ENCODE measurements at places on chromosomes 12 and 14.
A peak's percentile ranks its signal among the peaks of the same experiment; 100 is the strongest.

DNA sequence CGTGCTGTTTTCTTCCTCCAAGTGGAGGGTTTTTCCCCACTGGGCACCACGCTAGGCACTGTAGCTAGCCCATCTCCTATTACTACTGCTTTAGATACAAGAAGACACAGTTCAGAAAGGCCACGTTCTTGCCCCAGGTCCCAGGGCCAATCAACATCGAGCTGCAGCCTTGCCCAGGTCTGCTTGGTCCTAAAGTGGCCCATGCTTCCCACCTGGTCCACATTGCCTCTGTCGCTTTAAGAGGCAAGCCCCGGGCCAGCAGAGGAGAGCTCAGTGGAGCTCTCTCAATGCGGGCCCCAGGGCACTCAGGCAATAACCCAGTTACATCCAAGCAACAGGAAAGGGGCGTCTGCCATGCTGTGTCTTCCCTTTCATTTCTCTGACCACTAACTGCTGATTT, 148.1 kb downstream of the CALM1 start:
- no peak for DNase-seq

DNA sequence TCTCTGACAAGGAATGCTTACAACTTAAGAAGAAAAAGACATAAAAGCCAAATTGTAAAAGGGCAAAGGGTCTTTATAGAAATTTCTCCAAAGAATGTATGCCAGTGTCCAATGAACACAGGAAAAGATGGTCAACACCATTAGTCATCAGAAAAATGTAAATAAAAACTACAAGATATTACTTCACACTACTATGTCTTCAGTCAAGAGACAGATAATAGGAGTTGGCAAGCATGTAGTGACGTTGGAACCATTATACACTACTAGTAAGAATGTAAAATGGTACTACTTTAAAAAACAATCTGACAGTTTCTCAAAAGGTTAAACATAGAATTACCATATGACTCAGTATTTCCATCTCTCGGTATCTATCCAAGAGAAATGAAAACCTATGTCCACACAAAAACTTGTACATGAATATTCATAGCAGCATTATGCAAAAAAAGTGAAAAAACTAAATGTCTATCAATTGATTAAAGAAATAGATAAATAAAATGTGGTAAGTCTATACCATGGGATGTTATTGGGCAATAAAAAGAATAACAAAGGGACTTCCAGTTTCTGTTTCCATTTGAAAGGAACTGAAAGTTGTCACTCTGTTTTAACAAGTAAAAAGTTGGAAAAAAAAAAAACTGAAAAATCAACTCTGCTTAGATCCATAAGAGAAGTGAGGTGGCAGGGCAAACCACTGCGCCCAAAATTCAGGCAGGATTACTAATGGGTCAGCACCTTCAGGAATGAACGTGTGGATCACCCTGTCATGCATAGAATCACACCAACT, 69.8 kb downstream of the ALG10B start:
- no peak for DNase-seq

GRCh38 chr12:27988594-27989233, 16.2 kb upstream of the PTHLH start:
- DNase-seq, result no peak

- DNase-seq, result no peak
Measured at GRCh38 chr14:72745546-72745945, 148.4 kb downstream of the DPF3 start.

DNA sequence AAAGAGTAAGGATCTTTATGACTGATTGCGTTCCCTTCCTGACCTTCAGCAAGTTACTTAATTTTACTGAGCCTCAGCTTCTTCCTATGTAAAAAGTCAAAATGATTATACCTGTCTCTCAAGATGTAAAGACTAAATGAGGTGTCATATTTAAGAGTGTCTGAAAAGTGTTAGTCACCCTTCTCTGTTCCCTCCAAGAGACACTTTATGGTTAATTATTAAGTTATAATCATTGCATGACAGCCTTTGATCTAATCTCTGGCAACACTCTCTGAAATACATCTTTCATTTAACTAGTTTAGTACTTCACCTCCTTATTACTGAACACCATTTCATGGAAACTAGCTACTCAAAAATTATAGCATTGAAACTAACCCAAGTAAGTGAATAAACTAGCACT, 54.8 kb downstream of the BMAL2 start:
- DNase-seq, result no peak

- DNase-seq, result peak; percentile 36
Measured at GRCh38 chr14:68084256-68084655, 264.7 kb downstream of the RAD51B start.

DNA sequence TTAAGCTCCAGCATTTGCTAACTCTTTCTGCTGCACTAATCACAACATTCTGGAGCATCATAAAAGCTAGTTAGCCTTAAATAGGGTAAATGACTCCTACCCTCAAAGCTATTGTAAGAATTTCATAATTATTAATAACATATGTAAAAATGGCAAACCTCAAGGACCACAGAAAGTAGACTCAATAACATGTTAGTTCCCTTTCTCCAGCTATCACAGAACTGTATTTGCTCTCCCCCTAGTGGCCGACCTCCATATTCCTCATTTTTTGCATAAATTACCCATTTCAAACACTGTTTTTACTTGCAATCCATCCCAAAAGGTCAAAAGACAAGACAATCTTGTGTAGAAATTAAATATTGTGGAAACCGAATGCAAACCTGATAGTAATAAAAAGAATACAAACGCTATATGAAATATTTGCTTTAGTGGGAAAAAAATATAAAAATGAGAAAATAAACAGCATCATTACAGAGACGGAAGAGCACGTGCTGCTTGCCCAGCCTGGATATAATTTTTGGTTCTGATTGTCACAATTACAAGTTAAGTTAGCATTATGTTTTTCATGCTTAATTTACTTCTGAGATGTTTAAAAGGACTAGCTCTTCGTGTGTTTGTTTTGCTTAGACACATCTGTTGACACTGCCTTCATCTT, 97.9 kb downstream of the RERGL start:
- peak; percentile 66 for DNase-seq

GRCh38 chr12:132282950-132283771, 46.2 kb downstream of the GALNT9 start:
- DNase-seq, result no peak

DNA sequence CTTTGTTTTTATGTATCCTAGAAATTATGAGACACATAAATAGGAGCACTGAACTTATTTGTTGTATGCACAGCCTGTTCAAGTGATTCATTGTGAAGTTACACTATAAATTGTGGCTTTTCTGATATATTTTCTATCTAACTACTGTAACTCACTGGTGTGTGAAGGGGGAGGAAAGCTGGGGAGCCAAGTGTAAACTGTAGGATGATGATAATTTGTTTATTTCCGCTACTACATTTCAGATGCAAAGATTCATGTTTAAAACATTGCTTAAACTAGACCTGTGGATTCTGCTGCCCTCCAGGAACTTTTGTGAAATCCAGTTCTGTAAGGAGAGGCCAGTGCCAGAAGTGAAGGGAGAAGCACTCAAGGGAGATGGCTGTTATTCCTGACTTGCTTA, 3.3 kb downstream of the TMTC2 start:
- DNase-seq, result no peak

GRCh38 chr14:101022121-101022520, 118.6 kb upstream of the RTL1 start:
- DNase-seq, result no peak

DNA sequence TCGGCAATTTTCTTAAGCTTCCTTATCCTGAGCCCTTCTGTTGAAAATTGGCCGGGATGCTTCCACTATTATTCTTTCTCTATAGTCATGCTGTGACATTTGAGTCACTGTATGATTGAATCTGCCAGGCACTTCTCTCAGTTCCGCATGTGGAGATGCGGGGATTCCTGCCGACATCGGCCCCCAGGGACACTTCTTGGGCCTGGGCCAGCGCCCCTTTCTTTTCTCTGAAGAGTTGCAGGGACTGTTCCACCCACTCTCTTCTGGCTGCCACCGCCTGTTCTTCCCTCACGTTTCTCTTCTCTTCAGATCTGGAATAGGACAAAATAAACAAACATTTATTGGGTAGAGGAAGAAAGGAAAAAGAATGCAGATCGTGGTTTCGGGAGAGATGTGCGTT, 310.1 kb downstream of the ETNK1 start:
- DNase-seq, result no peak

- DNase-seq, result peak; percentile 86
Measured at GRCh38 chr14:61894452-61895077, 132.3 kb downstream of the SNAPC1 start.

- no peak for DNase-seq
Measured at GRCh38 chr14:78346747-78347146, 176.6 kb downstream of the NRXN3 start.

GRCh38 chr12:101713059-101713682, 15.7 kb downstream of the CHPT1 start:
- DNase-seq, result no peak

- DNase-seq, result peak; percentile 72
Measured at GRCh38 chr12:55974308-55974730, 441 bp downstream of the RAB5B start.

- DNase-seq, result no peak
Measured at GRCh38 chr12:70823182-70823976, 97.2 kb downstream of the PTPRR start.

GRCh38 chr14:101196051-101196712, 292.7 kb upstream of the RTL1 start:
- DNase-seq, result no peak

- peak; percentile 20 for DNase-seq
Measured at GRCh38 chr12:79174626-79175025, 310.1 kb downstream of the SYT1 start.

GRCh38 chr14:53055003-53055402, 98.1 kb downstream of the DDHD1 start:
- peak; percentile 81 for DNase-seq

DNA sequence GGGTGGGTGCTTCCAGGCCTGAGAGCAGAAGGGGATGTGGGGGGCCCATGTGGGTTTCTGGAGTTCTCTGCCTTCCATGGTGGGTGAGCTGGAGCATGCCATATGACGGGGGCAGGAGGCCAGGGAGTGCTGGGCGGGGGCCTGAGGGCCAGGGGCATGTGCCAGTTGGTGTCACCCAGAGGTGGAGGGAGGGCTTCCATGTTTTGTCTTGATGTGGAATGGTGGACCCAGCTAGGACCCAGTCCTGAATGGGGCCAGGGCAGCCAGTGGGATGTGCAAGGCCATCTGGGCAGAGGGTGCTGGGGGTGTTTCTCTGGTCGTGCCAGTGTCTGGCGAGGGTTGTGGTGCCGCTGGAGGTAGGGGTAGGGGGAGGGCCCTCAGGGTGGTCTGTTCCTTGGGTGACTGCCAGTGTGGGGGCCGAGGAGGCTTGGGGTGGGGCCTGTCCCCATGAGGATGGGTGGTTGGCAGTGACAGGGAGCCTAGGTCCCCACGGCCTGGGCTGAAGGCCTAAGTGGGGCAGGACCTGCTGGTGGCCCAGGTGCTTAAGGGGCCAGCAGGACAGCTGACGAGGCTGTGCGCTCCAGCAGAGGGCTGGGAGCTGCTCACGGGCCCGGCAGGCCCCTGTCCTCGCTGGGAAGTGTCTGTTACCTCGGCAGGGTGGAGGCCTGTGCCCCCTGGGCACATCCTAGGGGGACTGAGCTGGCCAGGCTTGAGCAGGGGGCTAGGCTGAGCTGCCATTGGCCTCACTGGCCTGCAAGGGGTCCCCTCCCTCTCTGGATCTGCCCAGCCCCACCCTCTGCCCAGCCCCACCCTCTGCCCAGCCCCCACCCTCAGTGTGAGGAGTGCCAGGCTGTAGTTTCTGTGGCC, 26.8 kb downstream of the CEP170B start:
- DNase-seq, result no peak

DNA sequence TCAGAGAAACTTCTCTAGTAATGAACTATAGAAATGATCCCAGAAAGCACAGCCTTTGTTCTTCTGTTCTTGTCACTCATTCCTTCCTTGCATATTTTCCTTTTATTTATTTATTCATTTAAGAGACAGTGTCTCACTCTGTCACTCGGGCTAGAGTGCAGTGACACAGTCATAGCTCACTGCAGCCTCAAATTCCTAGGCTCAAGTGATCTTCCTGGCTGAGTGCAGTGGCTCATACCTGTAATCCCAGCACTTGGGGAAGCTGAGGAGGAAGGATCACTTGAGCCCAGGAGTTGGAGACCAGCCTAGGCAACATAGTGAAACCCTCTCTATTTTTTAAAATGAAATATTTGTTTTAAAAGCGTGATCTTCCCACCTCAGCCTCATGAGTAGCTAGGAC, 11.5 kb downstream of the TECPR2 start:
- DNase-seq, result no peak

DNA sequence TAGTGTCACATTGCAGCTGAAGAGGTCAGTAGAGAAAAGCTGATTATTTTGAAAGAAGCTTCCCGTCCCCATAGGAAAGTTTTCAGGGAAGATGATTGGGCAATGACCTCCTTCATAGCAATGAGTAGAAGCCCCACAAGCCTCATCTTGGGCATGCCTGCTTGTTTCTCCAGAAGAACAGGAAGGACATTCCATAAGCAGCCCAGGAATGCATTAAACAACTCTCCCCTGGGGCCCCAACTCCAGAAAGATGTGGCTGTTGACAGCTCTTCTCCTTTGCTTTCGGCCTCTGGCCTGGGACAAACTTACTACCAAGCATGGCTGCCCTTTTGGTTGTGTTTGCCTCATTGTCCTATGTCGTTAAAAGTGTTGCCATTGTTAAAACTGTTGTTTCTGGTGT, 5.7 kb upstream of the VDR start:
- no peak for DNase-seq

- DNase-seq, result no peak
Measured at GRCh38 chr14:51251486-51251885, 11.4 kb downstream of the TMX1 start.

GRCh38 chr14:66398437-66398836, 87.7 kb upstream of the CCDC196 start:
- DNase-seq, result no peak

DNA sequence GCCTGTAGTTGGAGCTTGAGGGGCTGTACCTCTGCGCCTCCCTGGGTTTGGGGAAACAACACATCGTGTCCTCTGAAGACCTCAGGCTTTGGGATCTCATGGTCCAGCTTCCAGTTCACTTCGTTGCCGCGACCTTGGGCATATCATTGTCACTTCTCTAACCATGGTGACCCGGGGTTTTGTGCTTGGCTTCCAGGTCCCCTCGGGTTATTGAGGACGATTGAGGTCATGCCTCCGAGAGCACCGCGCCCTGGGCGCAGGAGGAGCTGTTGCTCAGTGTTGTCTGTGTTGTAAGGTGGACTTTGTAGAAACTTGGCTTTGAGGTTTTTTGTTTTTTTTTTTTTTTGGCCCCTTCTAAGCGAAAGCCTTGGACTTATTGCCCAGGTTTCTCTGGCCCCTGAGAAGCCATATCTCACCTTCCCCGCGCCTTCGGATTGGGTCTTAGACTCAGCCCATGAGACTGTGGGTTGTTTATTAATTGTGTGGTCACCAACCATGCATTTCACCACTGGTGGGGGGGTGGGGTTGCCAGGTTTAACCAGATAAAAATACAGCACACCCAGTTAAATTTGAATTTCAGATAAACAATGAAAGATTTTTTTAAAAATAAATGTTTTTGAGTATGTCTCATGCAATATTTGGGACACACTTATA, 2.6 kb downstream of the BCL7A start:
- peak; percentile 82 for DNase-seq

DNA sequence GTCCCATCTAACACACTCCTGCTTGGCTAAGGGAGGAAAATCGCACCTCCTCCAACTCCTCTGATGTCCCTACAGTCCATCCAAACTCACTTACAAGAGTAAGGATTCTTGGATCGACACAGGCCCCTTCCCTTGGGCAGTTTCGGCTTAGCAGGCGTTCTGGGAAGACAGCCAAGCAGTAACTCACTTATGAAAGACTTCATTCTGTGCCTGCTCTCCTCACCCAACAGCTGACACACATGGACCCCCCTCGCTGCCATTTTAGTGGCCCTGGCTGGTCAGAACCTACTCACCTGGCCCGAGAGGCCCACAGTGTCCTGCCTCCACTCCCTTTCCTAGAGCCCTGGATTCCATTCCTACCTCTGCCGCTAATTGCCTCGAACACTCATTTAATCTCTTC, 52.3 kb upstream of the BCL2L14 start:
- DNase-seq, result no peak
